ENCODE measurements at places on chromosomes 12 and 14.

GRCh38 chr12:66071549-66071948 lies 59.0 kb downstream of the LLPH start:
- no peak for DNase-seq

- DNase-seq = no peak
Measured at GRCh38 chr14:59698793-59699192, 122.2 kb upstream of the CCDC175 start.

DNA sequence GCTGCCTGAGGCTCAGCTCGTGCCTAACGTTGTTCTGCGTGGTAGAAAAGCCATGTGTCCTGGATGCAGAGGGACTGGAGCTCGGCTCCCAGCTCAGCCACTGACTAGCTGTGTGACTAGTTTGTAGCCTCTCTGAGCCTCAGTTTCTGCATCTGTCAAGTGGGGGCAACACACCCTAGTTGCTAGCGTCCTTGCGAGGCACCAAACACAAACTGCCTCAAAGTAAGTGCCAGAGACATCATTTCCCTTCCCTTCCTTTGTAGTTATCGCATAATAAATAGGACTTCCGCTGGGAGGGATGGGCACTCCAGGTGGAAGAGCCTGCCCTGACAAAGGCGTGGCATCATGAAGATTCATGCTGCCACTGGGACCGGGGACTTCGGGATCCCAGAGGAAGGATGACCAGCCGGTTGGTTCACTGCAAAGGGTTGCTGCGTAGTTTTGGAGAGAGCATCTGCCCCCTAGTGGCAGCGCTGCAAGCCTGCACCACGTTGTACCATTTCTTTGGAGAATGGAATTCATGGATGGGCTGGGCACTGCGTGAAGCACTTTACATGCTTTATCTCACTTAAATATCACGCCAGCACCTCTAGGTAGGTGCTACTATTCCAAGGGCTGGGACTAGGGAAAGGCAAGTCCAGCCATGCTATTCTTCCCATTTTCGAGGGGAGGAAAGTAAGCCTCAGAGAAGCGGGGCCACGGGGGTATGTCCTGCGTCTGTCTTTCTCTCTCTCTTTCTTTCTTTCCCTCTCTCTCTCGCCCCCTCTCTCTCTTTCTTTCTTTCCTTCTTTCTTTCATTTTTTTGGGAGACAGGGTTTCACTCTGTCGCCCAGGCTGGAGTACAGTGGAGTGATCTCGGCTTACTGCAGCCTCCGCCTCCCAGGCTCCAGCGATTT lies 4.6 kb downstream of the CCDC197 start:
- DNase-seq = peak; percentile 90

GRCh38 chr12:67764946-67765619 lies 116.5 kb downstream of the DYRK2 start:
- DNase-seq = no peak

- DNase-seq = peak; percentile 92
Measured at GRCh38 chr12:89140602-89141238, 211.6 kb downstream of the DUSP6 start.

DNA sequence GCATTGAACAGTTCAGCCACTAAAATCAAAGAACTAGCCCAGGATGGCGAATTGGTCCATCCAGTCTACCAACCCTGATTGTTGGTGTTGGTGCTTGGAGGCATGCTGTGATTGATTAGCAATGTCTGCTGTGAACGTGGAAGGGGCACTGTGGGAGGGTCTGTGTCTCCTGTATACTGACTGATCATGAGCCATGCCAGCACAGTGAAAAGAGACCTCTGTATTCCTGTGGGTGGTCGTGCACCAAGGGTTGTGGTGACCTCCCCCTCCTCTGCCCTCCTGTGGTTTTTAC lies 63.0 kb upstream of the DLK1 start:
- DNase-seq = no peak

- DNase-seq = no peak
Measured at GRCh38 chr12:118840399-118840798, 140.9 kb upstream of the SRRM4 start.

GRCh38 chr14:24843494-24843893 lies 206.5 kb downstream of the STXBP6 start:
- no peak for DNase-seq

- DNase-seq = no peak
Measured at GRCh38 chr12:94587266-94588241, 62.8 kb downstream of the TMCC3 start.

GRCh38 chr14:51318813-51319597 lies 79.0 kb downstream of the TMX1 start:
- DNase-seq = no peak

- no peak for DNase-seq
Measured at GRCh38 chr14:59239022-59239421, 50.6 kb downstream of the DAAM1 start.

GRCh38 chr12:47752552-47752951 lies 6.1 kb downstream of the RAPGEF3 start:
- no peak for DNase-seq

DNA sequence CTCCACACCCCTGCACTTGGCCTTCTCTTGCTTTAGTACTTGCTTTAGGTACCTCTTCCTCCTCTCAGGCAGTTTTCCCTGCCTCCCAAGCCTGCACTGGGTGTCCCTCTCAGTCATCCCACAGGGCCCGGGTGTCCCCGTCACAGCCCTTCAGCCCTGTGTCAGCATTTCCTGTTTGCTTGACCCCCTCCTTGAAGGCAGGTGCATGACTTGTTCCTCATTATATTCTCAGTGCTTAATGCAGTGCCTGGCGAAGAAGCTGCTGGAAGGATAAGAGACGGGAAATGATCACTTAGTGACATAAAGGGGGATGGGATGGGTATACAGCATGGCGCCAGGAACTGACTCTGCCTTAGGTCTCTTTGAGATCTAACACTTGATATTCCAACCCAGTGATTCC lies 61.5 kb downstream of the IQSEC3 start:
- DNase-seq = no peak

DNA sequence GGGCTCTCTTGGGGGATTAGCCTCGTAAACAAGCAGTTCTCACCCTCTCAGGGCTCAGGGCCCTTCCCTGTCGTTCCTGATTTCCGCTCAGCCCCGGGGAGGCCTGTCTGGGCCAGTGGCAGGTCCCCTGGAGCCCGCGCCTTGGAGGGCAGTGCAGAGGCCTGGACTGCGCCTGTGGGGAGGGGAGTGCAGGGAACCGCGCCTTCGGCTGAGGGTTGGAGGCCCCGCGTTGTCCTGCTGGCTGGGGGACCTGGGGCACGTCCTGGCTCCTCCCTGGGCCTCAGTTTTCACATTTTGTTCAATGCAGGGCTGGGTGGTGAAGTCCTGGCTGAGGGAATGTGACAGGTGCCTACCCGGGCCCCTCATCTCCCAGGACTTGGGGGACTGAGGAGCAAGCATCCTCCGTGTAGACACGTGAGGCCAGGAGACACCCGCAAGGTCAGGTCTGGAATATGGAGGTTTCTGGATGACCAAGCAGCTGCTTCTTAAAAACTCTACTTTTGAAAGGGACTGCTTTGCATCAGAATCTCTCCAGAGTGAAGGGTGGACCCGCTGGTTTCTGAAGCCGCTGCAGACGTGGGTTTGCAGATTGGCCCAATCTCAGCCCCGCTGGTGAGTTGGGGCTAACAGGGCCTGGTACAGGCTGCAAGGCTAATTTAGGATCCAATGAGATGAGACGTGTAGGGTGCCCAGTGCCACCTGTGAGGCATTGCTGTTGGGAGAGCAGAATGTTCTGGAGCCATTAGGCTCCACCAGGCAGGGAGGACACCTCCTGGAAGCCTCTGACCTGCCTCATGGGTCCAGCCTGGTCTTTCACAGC lies 80.2 kb downstream of the KIF26A start:
- no peak for DNase-seq

- no peak for DNase-seq
Measured at GRCh38 chr12:54134395-54134794, 54.4 kb downstream of the SMUG1 start.

- DNase-seq = peak; percentile 65
Measured at GRCh38 chr14:103594265-103594664, 31.5 kb downstream of the COA8 start.

DNA sequence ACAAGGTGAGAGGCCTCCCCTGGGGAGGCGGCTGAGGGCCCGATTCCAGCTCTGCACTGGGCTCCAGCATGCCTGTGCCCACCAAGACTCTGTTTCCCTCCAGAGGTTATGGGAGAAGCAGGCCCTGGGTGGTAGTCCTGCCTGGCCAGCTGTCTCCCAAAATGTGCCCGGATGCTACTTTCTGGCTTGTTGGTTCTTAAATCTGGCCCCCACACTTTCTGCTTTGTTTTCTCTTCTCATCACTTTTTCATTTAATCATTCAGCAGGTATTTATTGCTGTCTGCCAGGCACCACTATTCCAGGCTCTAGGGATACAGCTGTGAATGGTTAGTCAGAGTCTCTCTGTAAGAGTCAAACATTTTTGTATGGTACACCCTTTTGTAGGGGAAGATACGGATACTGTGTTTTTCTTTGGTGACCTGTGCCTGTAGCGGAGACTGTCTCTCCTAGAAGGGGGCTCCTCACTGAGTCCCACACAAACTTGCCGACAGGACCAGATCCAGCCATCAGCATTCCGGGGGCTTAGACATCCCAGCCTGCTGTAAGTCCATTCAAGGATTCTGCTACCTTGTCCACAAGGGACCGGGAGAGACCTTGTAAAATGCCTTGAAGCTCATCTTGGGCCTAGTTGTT lies 3.8 kb downstream of the DHRS2 start:
- DNase-seq = peak; percentile 2

- peak; percentile 17 for DNase-seq
Measured at GRCh38 chr12:103773109-103773910, 67.7 kb downstream of the NT5DC3 start.

DNA sequence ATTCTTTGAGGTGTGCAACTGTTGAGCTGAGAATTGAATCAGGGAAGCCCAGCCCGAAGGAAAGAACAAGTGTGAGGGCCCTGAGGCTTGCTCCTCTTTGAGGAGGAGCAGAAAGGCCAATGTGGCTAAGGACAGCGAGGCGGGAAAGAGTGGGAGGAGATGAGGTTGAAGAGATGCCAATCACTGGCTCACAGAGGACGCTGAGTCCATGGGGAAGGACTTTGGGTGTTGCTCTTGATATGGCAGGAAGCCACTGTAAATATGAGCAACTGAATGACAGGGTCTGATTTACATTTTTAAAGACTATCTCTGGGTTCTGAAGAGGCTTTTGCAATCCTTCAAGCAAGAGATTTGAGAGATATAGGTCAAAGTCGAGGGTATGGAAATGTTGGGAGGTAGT lies 3.3 kb upstream of the APPL2 start:
- no peak for DNase-seq

GRCh38 chr14:58296726-58297125 lies 1.6 kb upstream of the ARID4A start:
- DNase-seq = no peak

GRCh38 chr12:64332938-64333337 lies 57.6 kb downstream of the C12orf56 start:
- no peak for DNase-seq

- DNase-seq = peak; percentile 17
Measured at GRCh38 chr12:27844366-27845090, 64.5 kb upstream of the MANSC4 start.

DNA sequence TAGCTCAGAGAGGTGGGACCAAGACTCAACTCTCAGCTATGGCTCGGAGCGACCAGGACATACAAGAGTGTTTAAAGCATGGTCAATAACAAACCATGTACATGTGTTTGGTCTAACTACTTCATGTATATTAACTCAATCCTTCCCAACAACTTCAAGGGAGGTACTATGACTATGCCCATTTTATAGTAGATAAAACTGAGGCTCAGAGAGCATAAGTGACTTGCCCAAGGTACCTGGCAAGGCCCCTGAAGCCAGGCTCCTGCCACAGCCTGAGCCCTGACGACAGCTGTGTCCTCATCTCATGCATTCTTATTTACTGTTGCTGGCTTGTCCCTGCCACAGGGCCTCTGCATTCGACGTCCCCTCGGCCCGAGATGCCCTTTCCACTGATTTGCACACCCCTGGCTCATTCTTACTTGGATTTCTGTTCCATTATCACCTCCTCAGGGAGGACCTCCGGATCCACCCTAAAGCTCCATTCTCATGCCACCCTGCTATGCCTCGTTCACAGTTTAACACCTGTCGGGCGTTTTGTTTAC lies 2.6 kb downstream of the TESC start:
- no peak for DNase-seq

- no peak for DNase-seq
Measured at GRCh38 chr14:24378981-24379906, 11.3 kb downstream of the NFATC4 start.

GRCh38 chr14:101150039-101150610 lies 246.6 kb upstream of the RTL1 start:
- DNase-seq = peak; percentile 67

DNA sequence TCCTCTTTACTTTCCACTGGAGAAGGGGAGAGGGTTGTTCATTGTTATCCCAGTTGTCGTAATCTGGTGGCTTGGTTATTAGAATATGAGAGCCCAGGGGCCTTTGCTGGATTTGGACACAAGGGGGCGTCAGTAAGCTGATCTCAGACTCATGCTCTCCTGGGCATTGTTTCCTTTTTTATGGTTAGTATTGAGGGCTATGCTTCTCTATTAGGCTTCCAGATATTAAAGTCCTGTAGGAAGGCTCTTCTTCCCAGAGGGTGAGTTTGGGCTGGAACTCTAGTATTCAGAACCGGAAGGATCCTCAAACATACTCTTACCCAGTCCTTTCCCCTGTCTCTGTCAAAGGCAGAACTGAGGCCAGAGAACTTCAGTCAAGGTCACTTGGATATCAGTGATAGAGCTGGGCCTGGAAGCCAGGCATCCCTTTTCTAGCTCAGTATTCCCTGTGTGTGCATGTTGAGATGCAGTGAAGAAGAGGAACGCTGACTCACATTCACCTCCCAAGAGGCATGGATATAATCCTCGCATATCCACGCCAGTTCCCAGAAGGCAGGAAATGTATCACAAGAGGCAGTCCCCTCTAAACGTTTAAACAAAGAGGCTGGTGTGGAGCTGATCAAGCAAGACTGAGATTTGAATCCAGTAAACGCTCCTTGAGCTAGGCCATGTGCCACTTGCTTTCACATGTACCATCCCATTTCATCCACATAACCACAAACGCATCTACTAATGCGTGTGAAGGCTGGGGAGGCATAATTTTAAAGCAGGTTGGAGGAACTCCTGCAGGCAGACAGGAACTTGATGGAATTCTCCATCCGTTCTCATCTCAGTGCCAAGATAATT lies 41.6 kb downstream of the UBE3B start:
- peak; percentile 86 for DNase-seq

GRCh38 chr14:67474366-67474765 lies 14.2 kb downstream of the TMEM229B start:
- DNase-seq = no peak

GRCh38 chr14:61103541-61104339 lies 122.7 kb downstream of the SLC38A6 start:
- peak; percentile 87 for DNase-seq

GRCh38 chr12:97568336-97569180 lies 106.0 kb downstream of the RMST start:
- peak; percentile 40 for DNase-seq

GRCh38 chr12:33587354-33587753 lies 147.7 kb upstream of the SYT10 start:
- DNase-seq = no peak
